ENCODE measurements at places on chromosomes 5 and 9. TPM values are rescaled to one million over a fixed set of nuclear protein-coding genes. Genes with fewer than 3 reads are reported as not detected.

NEURL1B gene
- 13.5 TPM for polyA plus RNA-seq

TMEM171 gene
- 13.7 TPM for polyA plus RNA-seq

MYOT gene
- polyA plus RNA-seq, result 2.2 TPM

ZNF883 gene
- 2.6 TPM for polyA plus RNA-seq

PDE6A gene
- 1.0 TPM for polyA plus RNA-seq

NAIP gene
- polyA plus RNA-seq, result 29.3 TPM

DNA sequence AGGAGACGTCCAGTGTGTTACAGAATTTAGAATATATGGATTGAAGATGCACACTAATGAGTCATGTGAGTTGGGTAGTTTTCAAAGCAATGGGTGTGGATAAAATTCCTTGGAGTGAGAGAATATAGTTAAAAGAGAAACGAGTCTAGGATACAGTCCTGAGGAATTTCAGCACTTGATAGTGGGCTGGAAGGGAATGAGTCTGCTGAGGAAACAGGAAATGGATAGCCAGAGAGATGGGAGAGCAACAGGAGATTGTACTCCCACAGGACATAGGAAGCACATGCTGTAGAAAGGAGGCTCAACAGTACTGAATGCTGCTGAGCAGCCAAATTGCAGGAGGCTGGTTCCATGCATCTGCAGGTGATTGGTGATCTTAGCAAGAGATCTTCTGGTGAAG lies 68.1 kb downstream of the FBN2 start:
- DNase-seq, result no peak
- no peaks in the 10 kb centered on the region for H3K27me3 ChIP-seq
- H3K36me3 ChIP-seq, result peaks cover 4% of the 10 kb centered on the region

GRCh38 chr9:74556685-74557084 lies 59.5 kb downstream of the RORB start:
- H3K27ac ChIP-seq, result no peak overlapping the region
- H3K4me1 ChIP-seq, result peaks cover 11% of the 10 kb centered on the region
- DNase-seq, result no peak
- no peaks in the 10 kb centered on the region for H3K27me3 ChIP-seq

DNA sequence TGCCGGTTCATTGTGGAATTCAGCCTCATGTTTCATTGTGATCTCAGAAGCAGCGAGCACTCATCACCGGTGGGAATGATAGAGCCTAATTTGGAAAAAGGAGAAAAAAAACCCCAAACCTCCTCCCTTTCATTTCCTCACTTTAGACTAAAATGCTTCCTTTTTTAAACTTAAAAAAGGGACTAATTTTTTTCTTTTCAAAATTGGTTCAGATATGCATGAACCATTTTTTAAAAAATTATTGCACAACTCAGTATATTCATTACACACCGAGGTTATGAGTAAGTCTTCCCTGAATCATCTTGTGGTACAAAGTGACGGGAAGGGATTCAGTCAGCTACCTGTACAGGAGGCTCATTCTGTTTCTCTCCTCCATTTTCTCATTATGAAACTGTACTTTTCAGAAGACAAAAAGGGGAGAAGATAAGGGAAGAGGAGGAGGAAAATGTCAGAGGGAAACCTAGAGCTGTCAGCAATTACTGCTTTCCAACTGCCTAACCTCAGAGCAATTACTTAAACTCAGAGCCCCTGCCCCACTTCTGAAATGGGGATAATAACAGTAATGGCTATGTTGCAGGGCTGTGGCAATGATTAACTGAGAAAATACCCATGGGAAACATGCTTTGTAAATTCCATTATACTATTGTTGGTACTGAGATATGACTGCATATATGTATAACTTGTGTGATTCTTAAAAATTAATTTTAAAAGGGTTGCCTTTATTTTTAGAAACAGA lies 24.0 kb downstream of the GALNT10 start:
- H3K4me1 ChIP-seq, result no peaks in the 10 kb centered on the region
- DNase-seq, result no peak
- H3K27me3 ChIP-seq, result no peaks in the 10 kb centered on the region
- no peak overlapping the region for H3K27ac ChIP-seq
- peaks cover 2% of the 10 kb centered on the region for H3K36me3 ChIP-seq

DNA sequence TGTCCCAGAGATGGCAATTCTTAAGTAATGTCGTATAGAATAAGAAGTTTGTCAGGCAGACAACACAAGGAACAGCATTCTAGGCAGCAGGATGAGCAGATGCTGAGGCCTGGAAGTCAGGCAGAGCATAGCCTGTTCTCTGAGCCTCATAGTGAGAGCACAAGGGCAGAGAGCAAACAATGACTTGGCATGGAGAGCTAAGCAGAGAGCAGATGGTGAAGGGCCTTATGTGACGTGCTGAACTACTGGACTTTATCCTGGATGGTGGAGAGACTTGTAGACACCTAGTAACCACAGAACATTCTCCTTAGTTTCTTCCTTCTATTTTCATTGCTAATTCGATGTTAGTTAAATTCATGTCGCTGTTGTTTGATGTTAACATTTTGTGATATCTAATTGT lies 60.1 kb downstream of the KCTD16 start:
- H3K36me3 ChIP-seq, result no peaks in the 10 kb centered on the region
- no peak overlapping the region for H3K4me3 ChIP-seq
- peak; percentile 45 for DNase-seq
- H3K4me1 ChIP-seq, result no peaks in the 10 kb centered on the region

- no peaks in the 10 kb centered on the region for H3K27me3 ChIP-seq
- peaks cover 18% of the 10 kb centered on the region for H3K36me3 ChIP-seq
- H3K4me1 ChIP-seq, result no peaks in the 10 kb centered on the region
Observed at GRCh38 chr9:100011062-100011681, 87.6 kb downstream of the ERP44 start.

GRCh38 chr5:149381261-149381985 lies 2.3 kb upstream of the IL17B start:
- H3K27ac ChIP-seq, result peak overlapping the region; percentile 66
- H3K27me3 ChIP-seq, result no peaks in the 10 kb centered on the region
- no peak for DNase-seq
- peaks cover 15% of the 10 kb centered on the region for H3K4me1 ChIP-seq
- no peak overlapping the region for H3K4me3 ChIP-seq
- H3K36me3 ChIP-seq, result no peaks in the 10 kb centered on the region

DNA sequence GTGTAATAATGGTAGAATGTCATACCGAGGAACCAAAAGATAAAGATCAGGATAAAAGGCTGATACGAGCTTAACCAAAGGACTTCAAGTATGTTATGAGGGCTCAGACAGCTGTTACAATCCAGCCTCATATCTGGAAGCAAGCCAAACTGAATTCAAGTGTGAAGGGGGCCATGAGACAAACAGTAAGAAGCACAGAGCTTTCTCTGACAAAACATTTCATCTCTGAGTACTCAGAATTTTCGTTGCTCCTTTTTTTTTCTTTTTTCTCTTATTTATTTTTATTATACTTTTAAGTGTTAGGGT lies 52.9 kb upstream of the CD180 start:
- no peaks in the 10 kb centered on the region for H3K27me3 ChIP-seq
- H3K4me3 ChIP-seq, result no peak overlapping the region
- H3K4me1 ChIP-seq, result no peaks in the 10 kb centered on the region
- no peaks in the 10 kb centered on the region for H3K36me3 ChIP-seq

- no peak overlapping the region for H3K4me3 ChIP-seq
- H3K27ac ChIP-seq, result no peak overlapping the region
- no peaks in the 10 kb centered on the region for H3K27me3 ChIP-seq
- H3K36me3 ChIP-seq, result peaks cover 24% of the 10 kb centered on the region
- H3K4me1 ChIP-seq, result no peaks in the 10 kb centered on the region
Observed at GRCh38 chr5:78103232-78103918, 191.1 kb downstream of the AP3B1 start.

DNA sequence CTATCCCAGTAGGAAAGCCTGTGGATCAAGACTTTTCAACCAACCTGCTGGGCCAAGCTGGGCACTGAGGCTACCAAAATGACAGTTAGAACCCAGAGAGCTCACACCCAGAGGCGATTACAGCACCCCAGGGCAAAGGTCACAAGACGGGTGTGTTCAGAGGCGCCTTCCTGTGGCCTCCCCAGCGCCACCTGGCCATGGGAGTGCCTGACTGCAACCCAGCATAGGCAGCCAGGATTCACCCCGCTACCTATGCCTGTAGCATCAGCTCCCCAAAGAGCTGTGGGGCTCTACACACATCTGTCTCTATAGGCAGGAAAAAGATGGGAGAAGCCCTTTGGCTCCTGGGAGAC lies 33.5 kb downstream of the PDGFRB start:
- peaks cover 8% of the 10 kb centered on the region for H3K4me1 ChIP-seq
- H3K36me3 ChIP-seq, result peaks cover 9% of the 10 kb centered on the region
- DNase-seq, result peak; percentile 89
- H3K27ac ChIP-seq, result peak overlapping the region; percentile 2

DNA sequence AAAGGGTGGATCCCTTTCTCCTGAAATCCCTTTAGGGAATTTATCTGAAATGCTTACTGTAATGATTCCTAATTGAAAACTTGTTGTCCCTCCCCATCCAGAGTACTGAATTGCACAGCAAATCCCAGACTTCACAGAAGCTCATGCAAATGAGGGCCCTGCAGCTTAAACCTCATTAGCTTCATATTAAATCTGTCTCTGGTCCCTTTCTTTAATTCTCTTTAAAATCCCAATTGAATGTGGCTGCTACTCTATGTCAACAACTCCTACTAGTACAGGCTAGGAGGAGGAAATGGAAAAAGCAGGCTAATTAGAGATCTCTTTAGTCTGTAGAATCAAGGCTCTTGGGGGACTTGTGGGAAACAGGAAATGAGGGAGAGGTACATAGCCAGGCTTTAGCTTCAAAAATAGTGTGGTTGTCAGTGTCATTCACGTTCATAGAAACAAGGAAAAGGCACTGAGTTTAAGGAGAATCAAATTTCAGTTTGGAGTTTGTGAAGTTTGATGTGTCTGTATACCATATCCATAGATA lies 191.3 kb upstream of the PRDM9 start:
- H3K36me3 ChIP-seq, result no peaks in the 10 kb centered on the region
- no peak for DNase-seq
- H3K4me3 ChIP-seq, result no peak overlapping the region
- H3K27me3 ChIP-seq, result no peaks in the 10 kb centered on the region
- no peaks in the 10 kb centered on the region for H3K4me1 ChIP-seq
- no peak overlapping the region for H3K27ac ChIP-seq

DNA sequence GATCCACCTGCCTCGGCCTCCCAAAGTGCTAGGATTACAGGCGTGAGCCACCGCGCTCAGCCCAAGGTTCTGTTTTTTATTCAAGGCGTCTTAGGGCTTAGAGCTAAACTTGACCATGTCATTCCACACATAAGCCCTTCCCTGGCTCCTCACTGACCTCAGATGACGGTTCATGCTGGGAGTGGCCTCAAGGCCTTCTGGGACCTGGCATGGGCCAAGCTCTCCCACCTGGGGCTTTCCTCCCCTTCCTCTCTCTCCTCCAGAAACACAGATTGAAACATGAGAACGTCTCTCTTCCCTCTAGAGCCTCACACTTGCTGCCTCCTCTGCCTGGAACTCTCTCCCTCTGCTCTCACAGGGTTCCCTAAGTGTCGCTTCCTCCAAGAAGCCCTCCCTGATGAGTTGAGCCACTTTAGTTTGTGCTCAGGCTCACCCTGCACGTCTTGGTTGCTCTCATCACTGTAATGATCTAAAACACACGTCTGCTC lies 155.6 kb upstream of the IER5L start:
- no peak overlapping the region for H3K4me3 ChIP-seq
- H3K27ac ChIP-seq, result peak overlapping the region; percentile 82
- DNase-seq, result no peak
- no peaks in the 10 kb centered on the region for H3K27me3 ChIP-seq
- no peaks in the 10 kb centered on the region for H3K36me3 ChIP-seq

DNA sequence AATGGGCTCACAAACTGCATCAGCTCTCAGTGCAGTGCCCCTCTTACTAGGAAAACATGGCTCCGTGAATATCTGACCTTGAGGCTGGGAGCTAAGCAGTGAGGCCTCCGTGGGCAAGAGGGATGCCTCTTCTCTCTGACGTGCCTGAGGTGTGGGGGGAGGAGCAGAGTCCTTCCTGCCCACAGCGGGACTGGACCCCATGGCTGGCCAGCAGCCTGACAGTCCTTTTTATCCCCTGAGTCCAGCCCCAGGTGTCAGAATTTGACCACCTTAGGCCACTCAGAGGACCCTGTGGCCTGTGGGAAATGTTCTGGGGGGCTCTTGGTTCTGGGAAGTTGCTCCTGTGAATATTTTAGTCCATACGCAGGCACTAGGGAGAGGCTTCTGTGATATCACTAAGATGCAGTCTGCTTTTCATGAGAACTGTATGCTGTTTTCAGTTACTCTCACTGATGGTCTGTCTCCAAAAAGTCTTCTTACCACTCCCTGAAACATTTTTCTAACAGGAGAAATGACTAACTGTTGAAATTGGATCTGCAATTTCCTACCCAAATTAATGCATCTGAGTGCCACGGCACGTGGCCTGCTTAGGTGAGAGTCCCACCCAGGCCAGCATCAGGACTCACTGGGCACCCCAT lies 23.4 kb downstream of the ANGPTL2 start:
- no peak for DNase-seq
- no peak overlapping the region for H3K4me3 ChIP-seq
- peaks cover 4% of the 10 kb centered on the region for H3K4me1 ChIP-seq
- H3K36me3 ChIP-seq, result peaks cover 31% of the 10 kb centered on the region

GRCh38 chr5:124474528-124475215 lies 271.8 kb downstream of the ZNF608 start:
- H3K4me3 ChIP-seq, result no peak overlapping the region
- H3K27me3 ChIP-seq, result no peaks in the 10 kb centered on the region
- no peak overlapping the region for H3K27ac ChIP-seq
- no peaks in the 10 kb centered on the region for H3K4me1 ChIP-seq
- DNase-seq, result no peak

GRCh38 chr5:72372331-72372730 lies 52.2 kb downstream of the PTCD2 start:
- no peaks in the 10 kb centered on the region for H3K36me3 ChIP-seq
- no peak for DNase-seq
- H3K27me3 ChIP-seq, result no peaks in the 10 kb centered on the region

DNA sequence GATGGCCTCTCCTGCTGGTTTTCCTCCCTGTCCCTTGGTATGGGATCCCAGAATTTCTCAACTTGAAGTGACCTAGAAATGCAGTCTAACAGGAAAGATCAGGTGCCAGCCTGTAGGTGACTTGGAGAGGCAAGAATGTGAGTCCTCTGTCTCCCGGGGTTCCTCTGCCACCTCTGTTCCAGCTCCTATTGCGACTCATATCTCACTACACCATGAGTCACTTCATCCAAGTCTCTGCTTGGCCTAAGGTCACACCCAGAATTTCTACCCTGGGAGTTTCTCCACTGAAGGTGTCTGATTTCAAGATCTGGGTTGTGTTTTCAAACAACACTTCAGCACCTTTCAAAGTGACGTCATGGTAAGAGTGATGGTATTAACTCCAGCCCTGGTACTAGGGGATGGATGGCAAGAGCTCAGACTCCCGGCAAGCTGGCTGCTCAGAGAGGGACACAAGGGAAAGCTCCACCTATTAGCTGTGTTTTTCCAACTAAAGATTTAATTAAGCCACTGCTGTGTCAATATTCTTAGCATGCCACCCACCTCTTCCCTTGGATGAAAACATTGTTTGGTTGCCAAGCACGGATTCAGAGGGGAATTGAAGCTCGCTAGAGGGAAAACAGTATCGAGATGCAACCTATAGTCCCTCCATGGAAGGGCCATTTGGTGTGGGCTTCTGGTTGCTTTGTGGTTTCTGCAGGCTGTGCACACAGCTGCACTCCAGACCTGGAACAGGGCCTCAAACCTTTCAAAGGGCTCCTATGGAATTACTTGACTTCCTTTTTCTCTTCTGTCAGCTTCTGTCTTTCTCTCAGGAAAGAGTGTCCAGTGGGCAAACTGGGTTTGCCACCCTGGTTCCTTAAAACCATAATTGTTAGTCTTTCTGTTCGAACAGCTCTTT lies 205.7 kb downstream of the GAS1 start:
- H3K4me1 ChIP-seq, result peaks cover 11% of the 10 kb centered on the region
- no peaks in the 10 kb centered on the region for H3K27me3 ChIP-seq
- H3K4me3 ChIP-seq, result no peak overlapping the region
- DNase-seq, result peak; percentile 78
- H3K27ac ChIP-seq, result no peak overlapping the region
